NCI-H1417 treated with DMSO at 0.1 percent for 48 hours (cell line): ENCODE measurements at places on chromosomes 6 and 20.

- no peak for DNase-seq
These were observed 228.2 kb downstream of the CDH4 start for GRCh38 chr20:61480158-61480825.

- no peak for DNase-seq
These were observed 81.8 kb upstream of the ARMC2 start for GRCh38 chr6:108766419-108766818.

DNA sequence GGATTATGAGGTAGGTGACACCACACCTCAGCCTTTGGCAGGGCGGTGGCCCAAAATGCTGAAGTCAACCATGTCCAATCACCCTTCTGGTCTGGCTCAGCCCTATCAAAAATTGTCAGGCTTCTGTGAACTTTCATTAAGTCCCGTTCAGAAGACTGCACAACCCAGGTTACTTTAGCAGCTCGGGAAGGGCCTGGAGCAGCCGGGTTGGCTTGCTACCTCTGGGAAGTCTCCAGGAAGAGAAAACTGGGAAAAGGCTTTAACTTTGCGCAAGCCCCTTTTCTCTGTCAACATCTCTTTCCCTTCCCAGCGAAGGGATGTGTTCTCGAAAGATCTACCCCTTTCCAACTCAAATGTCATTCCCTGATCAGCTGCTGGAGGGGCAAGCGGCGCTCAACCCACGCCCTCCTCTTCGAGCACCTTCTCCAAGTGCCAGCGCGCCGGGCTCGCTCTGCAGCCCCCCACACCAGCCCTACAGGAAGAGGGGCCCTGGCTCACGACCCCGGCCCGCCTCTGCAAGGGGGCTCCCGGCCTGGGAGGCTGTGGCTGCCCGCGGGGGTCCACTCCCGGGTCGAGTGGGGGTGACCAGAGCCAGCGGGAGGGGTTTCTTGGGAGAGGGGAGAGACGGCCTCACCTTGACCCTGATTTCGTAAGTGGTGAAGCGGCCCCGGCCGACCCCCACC is 573 bp downstream of the SNX3 start:
- DNase-seq, result no peak

DNA sequence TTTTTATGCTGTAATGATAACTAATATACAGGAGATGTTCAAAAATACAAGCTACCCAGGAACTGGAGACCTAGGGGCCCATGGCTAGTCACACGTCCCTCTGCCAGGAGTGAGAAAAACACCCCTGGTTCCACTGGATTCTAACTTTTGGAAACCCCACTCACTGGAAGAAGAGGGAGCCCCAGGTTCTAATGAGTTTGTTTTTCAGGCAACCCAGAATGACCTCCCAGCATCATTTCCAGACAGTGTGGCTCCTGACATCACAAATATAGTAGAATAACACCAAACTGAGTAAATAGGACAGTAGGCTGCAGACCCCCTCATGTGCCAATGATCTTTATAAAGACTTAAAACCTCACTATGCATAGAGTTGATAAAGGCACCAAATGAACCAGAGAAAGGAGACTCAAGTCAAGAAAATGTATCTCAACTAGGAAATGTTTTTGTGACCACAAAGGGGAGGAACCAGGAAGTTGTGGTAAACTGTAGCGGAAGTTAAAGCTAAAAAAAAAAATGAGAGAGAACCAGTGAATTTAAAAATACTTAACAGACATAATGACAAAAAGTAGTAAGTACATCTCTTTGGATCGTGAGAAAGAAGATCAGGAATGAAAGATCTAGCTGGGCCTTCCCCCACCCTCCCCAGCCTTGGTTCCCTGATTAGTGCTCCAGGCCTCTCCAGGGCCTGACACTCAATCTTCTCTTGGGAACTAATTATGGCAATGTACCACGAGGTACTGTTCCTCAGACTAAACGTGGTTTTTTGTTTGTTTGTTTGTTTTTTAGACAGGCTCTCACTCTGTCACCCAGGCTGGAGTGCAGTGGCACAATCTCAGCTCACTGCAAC is 19.8 kb downstream of the HLA-E start:
- DNase-seq, result no peak

GRCh38 chr20:47670913-47671312 is 114.4 kb downstream of the SULF2 start:
- no peak for DNase-seq

DNA sequence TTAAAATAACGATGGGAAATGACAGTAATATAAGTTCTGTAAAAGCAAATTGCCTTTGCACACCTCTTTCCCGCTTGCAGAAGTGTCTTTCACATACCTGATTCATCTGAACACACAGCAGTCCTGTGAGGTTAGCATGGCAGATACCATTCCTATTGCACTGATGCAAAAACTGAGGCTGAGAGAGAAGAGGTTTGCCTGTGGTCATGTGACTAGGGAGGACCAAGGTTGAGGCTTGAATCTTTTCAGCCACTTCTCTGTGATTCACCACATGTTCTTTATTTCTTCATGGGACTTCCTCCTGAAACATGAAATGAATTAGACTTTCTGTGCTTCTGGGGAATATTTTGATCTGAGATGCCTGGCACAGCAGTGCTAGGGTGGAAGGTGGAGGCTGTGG is 92.9 kb downstream of the VEGFA start:
- no peak for DNase-seq

DNA sequence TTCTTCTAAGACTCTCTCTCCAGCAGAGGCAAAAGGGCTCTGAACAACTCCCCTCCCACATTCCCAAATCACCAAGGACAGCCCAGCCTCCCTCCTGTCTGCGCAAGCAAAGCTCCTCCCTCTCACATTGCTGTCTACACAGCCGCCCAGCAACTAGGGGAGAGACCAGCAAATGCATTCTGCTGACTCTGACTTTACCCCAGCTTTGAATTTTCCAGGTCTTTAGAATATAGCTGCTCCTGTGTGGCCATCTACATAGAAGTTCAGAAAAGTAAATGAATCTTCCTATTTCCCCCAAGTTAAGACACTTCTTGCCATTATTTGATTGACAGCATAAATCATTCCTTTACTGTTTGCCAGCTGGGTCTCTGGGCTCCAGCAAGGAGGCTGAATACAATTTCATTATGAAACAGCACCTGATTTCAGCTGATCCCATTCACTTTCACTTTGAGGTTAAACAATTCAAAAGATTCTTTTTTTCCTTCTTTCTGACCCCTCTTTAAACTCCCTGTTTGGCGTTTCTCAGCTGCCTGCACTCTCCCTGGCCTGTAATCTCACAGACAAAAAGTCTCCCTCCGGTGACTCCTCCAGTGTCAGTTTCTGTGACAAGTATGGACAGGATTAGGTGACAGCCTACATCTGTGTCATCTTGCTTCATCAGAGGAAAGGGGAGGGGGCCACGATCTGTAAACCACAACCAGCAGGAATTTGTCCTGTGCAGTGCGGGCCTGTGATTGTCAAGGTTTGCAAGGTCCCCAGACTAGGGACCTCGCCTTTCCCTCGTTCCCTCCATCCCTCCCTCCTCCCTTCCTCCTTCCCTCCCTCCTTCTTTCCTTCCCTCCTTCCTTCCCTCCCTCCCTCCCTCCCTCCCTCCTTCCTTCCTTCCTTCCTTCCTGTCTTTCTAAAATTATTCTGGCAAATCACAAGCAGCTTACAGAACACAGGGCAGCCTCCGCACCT is 205.6 kb upstream of the RIN2 start:
- no peak for DNase-seq

DNA sequence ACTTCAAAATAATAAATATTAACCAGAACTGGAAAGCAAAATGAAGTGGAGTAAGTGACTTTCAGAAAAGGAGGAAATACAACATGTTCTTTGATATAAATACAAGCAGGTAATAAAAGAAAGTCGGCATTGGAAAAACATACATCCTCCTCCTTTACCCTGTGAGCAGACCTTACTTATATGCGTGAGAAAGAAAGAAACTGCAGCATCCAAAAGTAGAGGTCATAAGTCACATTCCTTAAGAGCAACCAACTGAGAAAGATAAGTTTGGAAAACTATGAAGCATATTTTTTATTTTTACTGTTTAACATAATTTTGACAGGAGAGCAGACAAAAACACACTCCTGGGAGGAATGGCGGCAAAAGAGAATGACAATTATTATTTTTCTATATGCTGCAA is 155.5 kb downstream of the HACE1 start:
- DNase-seq, result no peak

GRCh38 chr6:33116841-33117711 is 41.3 kb downstream of the HLA-DPB1 start:
- DNase-seq, result no peak

DNA sequence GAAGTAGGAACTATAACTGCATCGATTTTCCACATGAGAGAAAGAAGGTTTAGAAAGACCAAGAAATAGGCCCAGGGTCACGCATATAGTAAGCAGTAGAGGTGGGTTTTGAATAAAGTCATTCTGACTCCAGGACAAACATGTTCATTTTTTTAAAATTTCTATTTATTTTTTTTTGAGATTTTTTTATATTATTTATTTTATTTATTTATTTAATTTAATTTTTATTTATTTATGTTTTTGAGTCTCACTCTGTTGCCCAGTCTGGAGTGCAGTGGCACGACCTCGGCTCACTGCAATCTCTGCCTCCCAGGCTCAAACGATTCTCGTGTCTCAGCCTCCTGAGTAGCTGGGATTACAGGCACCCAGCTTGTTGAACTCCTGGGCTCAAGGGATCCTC is 13.2 kb upstream of the SEC63 start:
- DNase-seq, result no peak

DNA sequence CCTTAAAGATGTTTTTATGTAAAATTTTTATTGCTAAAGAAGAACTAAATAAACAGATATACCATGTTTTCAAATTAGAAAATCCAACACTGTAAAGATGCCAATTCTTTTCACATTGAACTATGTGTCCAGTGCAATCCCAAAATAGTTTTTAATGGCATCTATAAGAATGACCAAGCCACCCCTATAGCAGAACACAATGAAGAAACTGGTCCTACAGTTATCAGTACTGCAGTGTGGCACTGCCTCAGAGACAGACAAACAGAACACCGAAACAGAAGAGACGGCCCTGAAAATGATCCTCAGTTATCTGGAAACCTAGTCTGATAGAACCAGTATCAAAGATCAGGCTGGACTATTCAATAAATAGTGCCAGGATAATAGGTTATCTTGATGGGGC is 41.9 kb downstream of the KIF13A start:
- no peak for DNase-seq

DNA sequence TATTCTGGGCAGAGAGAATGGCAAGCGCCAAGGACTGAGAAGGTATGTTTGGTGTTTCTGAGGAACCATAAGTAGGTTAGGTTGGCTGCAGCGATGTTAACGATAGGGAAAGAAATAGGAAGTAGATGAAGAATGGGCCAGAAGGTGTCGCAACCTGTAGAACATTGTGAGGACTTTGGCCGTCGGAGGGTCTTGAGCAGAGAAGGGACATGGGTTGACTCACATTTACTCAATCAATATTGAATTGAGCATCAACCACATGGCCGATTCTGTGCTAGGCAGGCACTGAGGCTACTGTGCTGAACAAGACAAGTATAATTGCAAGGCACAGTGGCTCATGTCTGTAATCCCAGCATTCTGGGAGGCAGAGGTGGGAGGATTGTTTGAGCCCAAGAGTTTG is 26.8 kb upstream of the RPN2 start:
- no peak for DNase-seq

GRCh38 chr6:92777146-92777740 is 642.1 kb downstream of the EPHA7 start:
- peak; percentile 50 for DNase-seq

DNA sequence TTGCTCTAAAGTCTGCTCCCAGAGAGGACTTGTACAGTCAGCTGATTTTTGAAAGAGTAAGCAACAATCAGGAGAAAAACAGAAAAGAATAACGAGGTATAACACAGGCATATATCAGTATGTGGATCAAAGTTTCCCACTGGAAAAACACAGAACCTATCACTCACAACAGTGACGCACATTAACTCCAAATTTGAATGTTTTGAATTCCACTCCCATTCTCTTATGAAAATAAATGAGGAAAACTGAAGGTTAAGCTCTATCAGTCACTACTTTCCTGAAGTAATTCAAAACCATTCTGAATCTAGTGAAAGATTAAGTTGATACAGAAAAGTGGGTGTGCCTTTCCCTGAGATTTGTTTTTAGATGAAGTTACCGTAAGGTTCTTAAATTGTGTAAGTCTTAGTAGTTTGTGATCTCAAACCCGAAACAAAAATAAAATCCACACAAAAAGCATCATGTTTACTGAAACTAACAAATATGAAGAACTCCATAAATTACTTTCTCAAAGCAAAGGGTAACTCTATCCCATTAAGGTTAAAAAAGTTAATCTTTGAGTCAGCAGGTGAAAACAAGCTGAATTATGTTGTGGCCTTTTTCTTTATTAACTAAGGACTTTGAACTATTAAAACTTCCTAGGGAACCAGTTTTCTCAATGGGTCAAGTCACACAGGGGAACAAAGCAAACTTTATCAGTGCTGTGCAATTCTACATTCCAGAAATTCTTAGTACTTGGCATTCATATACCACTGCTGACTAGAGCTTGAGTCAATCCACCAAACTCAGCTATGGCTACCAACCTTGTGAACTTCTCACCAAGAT is 115.7 kb downstream of the OGFRL1 start:
- DNase-seq, result no peak

DNA sequence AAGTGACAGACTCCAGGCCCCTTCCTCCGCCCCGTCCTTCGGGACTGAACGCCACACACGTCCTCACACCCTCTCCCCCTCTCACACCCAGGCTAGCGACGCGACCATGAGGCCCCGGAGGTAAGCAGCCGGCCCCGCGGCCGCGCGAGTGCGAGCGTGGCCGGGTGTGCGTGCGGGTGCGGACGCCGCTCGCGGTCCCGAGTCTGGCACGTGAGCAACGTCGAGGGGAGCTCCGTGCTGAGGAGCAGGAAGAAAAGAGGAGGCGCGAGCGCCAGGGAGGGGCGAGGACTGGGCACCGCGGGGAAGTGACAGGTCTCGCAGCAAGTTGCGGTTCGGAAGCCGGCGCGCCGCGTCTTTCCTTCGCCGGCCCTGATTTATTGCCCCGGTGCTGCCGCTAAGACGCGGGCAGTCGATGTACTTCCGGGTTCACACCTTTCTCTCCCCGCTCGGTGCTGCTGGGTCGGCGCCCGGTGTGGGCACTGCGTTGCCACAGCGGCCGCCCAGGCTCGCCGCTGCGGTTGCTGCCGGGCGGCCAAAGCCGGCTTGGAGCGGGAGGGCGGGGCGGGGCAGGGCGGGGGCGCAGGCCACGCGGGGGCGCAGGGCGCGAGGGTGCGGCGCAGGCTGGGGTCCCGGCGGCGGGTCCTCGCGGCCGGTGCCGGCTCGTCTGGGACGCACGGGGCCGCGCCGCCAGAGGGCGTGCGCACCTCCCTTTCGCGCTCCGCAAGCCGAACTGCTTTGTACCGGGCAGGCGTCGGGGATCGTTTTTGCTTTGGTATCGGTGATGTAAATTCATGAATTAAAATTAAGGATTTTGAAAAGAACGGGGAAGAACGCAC is 15.8 kb upstream of the LIN28B start:
- no peak for DNase-seq

GRCh38 chr6:20211037-20211940 is 980 bp downstream of the MBOAT1 start:
- DNase-seq, result no peak

- no peak for DNase-seq
These were observed 239.8 kb downstream of the TBX18 start for GRCh38 chr6:84524636-84525035.

GRCh38 chr20:64048402-64049044 is 916 bp downstream of the SOX18 start:
- no peak for DNase-seq
